NCI-H1048 (cell line): ENCODE measurements at places on chromosomes 1 and 21.

- peak; percentile 65 for DNase-seq
These were observed 8.2 kb downstream of the SYTL1 start for GRCh38 chr1:27349784-27350662.

- no peak for DNase-seq
These were observed 26.1 kb downstream of the CD58 start for GRCh38 chr1:116544588-116545358.

- DNase-seq: no peak
These were observed 3.1 kb downstream of the KCNK1 start for GRCh38 chr1:233617025-233617424.

GRCh38 chr1:15456313-15456954, at the start of gene CELA2A:
CELA2A (plus strand) TSS chr1:15456732; CDS start chr1:15456754, 22 bp downstream.
- DNase-seq: no peak
